A549 treated with ZK216348 at 1 μM for 4 hours (cell line): ENCODE measurements at places on chromosomes 3 and 15. TPM values are rescaled to one million over a fixed set of nuclear protein-coding genes. Genes with fewer than 3 reads are reported as not detected.

The NTRK3 gene
- 14.9 to 27.5 TPM (median 23.0 TPM) in 5 replicates for total RNA-seq

The MLF1 gene
- 22.0 to 37.0 TPM (median 24.5 TPM) in 5 replicates for total RNA-seq

The GRM2 gene
- 0.07 to 0.24 TPM (median 0.08 TPM) in 3 of 5 replicates, not detected in the others for total RNA-seq

The ZNF592 gene
- total RNA-seq, result 13.1 to 24.0 TPM (median 21.2 TPM) in 5 replicates
